ENCODE measurements at places on chromosomes 12 and 14. TPM values are rescaled to one million over a fixed set of nuclear protein-coding genes. Genes with fewer than 3 reads are reported as not detected.

Gene SLCO1C1
- 0.10 TPM for total RNA-seq

Gene KLRC3
- total RNA-seq = not detected

Gene FAM222A
- 5.9 TPM for total RNA-seq

Gene RGS6
- total RNA-seq = not detected

Gene LBHD2
- not detected for total RNA-seq

Gene PNN
- total RNA-seq = 50.9 TPM

Gene UNG
- 89.3 TPM for total RNA-seq

Gene IKZF4
- total RNA-seq = 2.1 TPM

Gene LRTM2
- not detected for total RNA-seq

Gene PLA2G1B
- not detected for total RNA-seq
